Cerebellar cortex (tissue), 1 donor: ENCODE measurements at places on chromosomes 2 and 18.

- DNase-seq: no peak
Observed at GRCh38 chr2:11057031-11057430, 98.2 kb upstream of the SLC66A3 start.

DNA sequence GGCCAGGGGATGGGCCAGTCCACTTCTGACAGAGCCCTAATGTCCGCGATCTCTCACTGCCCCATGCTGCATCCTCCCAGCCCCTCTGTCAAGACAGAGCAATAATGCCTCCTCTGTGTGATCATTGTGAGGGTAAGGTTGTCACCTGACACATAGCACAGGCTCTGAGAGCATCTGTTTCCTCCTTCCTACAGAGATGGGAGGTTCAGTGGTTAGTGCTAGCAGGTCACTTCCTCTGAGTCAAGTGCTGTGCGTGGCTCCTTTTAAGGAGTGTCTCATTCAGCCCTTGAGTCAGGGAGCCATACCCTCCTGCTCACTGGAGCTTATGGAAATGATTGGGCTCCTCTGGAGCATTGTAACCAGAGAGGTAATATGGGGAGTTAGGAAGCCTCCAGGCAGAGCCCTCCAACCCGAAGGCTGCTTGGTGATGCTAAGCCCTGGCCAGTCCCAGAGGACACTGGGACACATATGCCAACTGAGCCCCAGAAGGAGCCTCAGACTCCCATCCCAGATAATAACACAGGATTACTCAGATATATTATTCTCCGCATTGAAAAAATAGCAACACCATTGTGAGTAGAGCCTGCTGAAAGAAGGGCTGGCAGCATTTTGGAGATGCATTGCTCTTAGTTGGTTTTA lies 189.0 kb downstream of the GALNT1 start:
- DNase-seq: no peak

GRCh38 chr2:221463241-221463896 lies 108.7 kb downstream of the EPHA4 start:
- no peak for DNase-seq

DNA sequence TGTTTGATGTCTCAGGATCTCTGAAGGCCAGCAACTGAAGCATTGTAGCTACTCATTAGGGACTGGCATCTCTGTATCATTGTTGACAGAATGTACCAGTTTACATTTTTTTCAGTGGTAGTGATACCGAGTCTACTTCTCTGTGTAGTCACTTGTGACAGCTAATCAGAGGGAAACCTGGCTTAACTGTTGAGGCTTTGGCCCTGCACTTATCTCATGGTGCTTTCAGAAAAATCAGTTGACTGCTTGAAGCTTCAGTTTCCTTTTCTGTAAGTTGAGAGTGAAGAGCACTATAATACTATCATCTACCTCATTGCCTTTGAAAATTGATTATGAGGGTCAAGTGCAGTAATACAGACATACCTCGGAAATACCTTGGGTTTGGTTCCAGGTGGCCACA lies 90.0 kb downstream of the COMMD1 start:
- DNase-seq: no peak

DNA sequence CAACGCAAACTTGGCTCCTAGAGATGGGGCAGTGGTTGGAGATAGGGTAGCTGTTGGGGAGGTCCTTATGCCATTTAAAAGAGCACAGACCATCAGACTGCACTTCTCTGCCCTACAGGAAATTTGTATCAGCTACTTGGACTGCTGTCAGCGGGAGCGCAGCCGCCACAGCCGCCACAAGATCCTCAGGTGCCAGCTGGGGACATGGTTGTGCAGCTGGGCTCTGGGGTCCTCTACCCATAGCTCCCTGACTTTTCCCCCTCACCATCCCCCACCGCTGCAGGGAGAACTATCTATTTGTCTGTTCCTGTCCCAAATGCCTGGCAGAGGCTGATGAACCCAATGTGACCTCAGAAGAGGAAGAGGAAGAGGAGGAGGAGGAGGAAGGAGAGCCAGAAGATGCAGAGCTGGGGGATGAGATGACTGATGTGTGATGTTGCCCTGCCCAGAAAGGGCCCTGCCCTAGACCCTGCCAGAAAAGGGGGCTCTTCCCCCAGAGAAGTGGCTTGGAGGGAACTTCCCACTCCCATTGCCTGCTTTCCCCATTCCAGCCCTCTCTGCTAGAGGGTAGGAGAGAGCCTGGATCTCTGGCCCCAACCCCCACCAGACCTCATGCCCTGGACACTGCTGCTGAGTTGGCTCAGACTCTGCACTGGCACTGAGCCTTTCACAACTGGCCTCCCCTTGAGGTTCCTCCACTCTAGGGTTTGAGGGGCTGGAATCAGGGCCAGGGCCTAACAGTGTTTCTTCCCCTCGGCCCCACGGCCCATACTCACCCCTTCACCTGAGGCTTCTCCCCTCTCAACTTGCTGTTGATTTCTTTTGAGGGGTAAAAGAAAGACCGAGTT lies 7.3 kb downstream of the PRADC1 start:
- DNase-seq: no peak

DNA sequence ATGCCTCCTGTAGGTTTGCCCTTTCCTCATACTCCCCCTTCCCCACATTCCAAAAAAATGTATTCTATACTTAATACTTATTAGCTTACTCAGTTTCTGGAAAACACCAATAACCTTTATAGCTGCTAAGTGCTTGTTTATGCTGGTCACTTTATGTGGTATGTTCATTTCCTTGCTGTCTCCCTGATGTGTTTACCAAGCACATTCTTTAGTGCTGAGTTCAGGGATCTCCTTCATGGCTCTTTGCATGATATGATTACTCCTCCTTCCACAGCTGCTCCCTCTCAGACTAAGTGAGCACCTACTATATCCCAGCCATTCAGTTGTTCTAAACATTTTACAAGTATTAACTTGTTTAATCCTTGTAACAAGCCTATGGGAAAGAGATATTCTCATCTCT lies 698.3 kb upstream of the FANCL start:
- DNase-seq: no peak

- DNase-seq: no peak
Observed at GRCh38 chr2:144325086-144325485, 194.8 kb downstream of the ZEB2 start.
